ENCODE measurements at places on chromosomes 2 and 18.

DNA sequence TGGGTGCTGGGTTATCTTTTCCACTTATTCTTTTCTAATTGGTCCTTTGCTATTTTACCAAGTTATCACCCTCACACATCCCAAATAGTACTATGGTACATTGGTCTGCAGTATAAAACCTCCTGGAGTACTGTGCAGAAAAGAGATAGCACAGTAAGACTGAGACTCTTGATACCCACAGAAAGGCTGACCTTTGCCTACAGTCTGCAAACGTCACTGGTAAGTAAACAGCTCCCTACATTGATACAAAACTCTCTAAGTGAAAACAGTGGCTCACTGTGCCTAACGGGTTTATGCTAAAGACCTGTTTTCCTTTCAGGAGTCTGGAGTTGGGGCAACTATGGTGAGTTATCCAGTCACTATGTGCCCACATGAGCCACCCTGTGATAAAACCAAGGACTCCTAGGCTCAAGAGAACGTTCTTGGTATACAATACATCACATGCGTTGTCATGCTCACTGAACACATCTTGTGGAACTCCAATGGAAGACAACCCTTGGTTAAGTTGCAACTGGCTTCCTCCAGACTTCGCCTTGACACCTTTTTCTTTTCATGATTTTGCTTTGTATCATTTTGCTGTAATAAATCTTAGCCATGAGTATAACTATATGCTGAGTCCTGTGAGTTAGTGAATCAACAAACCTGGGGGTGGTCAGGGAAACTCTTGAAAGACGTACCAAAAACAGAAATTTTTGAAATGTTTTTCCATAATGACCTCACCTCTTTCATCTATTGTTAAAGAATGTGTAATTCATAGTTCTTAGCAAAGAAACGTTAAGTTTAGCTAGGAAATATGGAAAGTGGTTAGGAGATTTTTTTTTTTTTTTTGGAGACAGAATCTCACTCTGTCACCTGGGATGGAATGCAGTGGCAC is 104.9 kb downstream of the C2orf74 start:
- no peak for DNase-seq

DNA sequence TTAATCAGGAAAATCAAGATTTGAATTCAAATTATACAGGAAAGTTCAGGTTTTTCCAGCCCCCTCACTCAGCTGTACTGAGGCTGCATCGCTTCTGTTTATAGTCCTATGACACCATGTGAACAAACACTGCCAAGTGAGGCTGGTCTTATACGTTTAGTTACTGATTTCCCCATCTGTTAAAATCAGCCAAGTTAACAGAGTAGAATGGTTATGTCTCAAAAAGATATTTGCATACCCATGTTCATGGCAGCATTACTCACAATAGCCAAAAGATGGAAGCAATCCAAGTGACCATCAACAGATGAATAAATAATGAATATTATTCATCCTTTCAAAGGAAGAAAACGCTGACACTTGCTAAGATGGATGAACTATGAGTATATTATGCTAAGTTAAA is 43.8 kb downstream of the REEP1 start:
- no peak for DNase-seq

- no peak for DNase-seq
These were observed 1.8 kb upstream of the CTDP1 start for GRCh38 chr18:79677840-79678239.

- no peak for DNase-seq
These were observed 352.6 kb downstream of the SS18 start for GRCh38 chr18:25737710-25738311.

- peak; percentile 42 for DNase-seq
These were observed 926 bp downstream of the SERPINB8 start for GRCh38 chr18:63970809-63971205.

All from NCI-H1092 (cell line).